ENCODE measurements at places on chromosomes 1 and 21. TPM values are rescaled to one million over a fixed set of nuclear protein-coding genes. Genes with fewer than 3 reads are reported as not detected.

Gene AJAP1
- 0.15 TPM for total RNA-seq

Gene KRTAP12-2
- total RNA-seq = not detected

Gene KRTAP10-7
- not detected for total RNA-seq

Gene NFASC
- total RNA-seq = 1.2 TPM

Gene OBSCN
- total RNA-seq = 2.1 TPM

Gene TSSK3
- total RNA-seq = under 0.01 TPM

Gene PDE4DIP
- 58.0 TPM for total RNA-seq

Gene CFAP107
- total RNA-seq = not detected

Gene CRABP2
- 50.8 TPM for total RNA-seq

Gene SNX7
- 18.4 TPM for total RNA-seq

Gene TTC4
- 21.9 TPM for total RNA-seq

Gene RNU1-1
- total RNA-seq = under 0.01 TPM

Gene FCGR1A
- total RNA-seq = not detected

Gene MXRA8
- total RNA-seq = 409 TPM

Gene PCP4
- total RNA-seq = not detected

Gene NUAK2
- 6.1 TPM for total RNA-seq

Gene BCAR3
- 24.5 TPM for total RNA-seq

Gene PCSK9
- total RNA-seq = 37.8 TPM

Gene APCS
- total RNA-seq = not detected

Gene LCE3D
- total RNA-seq = not detected

Gene FCRL4
- total RNA-seq = not detected

Gene NGF
- total RNA-seq = 0.50 TPM

Gene HAPLN2
- total RNA-seq = not detected

Gene FLG
- not detected for total RNA-seq

Gene INSRR
- total RNA-seq = not detected

Measured in bronchus fibroblast of lung (primary cell).